ENCODE measurements at places on chromosomes 7 and 10.
A peak's percentile ranks its signal among the peaks of the same experiment; 100 is the strongest.

GRCh38 chr7:139131-139530 lies 53.2 kb upstream of the FAM20C start:
- no peak for DNase-seq

- DNase-seq = no peak
Measured at GRCh38 chr10:8402576-8402975, 348.1 kb downstream of the GATA3 start.

GRCh38 chr10:93068411-93069244 lies 5.1 kb upstream of the CYP26A1 start:
- DNase-seq = no peak

DNA sequence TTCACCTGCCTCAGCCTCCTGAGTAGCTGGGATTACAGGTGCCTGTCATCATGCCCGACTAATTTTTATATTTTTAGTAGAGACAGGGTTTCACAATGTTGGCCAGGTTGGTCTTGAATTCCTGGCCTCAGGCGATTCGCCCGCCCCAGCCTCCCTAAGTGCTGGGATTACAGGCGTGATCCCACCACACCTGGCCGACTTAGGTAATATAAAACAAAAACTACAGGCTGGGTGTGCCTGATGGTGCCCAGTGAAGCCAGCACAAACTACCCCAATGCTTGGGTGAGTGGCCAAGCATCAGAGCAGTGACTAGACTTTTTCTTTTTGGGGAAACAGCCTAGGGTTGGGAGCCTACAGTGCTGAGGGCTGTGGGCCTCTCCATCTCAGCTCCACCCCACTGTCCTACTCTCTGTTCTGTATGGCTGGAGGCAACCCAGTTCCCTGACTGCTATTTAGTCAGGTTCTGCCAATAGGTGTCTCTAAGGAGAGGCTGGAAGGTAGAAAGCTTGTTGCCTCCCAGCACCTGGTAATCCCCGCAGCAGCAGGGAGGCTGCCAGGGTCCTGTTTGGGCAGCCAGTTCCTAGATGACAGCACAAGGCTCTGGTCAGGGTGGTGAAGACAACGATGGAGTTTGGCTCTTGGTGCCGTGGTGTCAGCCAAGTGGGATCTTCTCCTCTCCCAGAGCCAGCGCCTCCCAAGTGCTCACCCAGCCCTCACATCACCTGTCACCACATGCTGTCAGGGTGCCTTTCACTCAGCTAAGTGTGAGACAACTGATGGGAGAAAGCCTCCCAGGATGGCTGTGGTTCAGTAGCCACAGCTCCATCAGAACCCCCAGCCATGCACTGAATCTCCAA lies 10.4 kb upstream of the NACAD start:
- no peak for DNase-seq

DNA sequence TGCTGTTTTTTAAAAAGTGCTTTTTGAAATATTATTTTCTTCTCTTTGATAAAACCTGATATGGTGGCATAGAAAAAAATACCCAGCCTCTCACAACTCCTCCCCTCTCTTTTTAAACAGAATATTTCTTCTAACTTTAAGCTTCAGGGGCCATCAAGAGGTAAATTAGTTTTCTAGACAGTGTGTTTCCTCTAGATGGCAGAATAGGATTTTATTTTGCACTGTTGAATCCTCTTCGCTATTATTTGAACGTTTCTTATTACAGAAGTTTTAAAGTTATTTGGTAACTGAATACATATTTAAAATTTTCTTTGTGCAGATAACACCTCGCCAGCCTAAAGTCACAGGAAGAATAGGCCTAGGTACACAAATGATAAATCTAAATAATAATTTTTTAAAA lies 30.3 kb downstream of the ARL5B start:
- DNase-seq = no peak

GRCh38 chr7:100496509-100496908 lies 12.8 kb downstream of the NYAP1 start:
- no peak for DNase-seq

DNA sequence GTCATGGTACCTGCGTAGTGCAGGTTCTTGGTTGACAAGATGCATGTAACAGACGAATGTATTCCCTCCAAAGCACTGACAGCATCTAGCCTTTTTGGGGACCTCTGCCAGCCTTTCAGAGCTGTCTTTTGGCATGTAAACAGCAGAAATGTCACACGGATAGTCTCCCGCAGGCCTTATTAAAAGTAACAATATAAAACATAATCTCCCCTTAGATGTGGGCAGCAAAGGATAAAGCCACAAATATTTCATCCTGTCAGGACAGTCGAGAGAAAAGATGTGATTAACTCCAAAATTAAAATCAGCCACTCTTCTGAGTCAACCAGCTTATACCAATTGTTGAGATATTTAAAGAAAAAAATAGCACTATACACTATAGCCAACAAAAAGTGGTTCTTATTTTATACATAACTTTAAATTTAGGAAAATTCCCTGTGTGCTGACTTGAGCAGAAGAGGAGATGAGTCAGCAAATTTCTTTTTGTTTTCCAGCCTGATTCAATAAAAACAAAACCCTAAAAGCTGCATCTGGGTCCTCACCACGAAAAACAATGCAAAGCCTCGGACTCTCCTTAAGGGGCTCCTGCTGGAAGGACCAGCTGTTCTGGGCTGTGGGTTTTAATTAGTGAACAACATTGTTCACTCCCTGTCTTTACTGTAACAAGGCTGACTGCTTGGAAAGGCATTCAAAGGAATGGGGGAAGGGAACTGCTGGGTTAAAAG lies 240.2 kb downstream of the ADAM12 start:
- DNase-seq = no peak

GRCh38 chr7:157676001-157676400 lies 339.2 kb downstream of the DNAJB6 start:
- no peak for DNase-seq

DNA sequence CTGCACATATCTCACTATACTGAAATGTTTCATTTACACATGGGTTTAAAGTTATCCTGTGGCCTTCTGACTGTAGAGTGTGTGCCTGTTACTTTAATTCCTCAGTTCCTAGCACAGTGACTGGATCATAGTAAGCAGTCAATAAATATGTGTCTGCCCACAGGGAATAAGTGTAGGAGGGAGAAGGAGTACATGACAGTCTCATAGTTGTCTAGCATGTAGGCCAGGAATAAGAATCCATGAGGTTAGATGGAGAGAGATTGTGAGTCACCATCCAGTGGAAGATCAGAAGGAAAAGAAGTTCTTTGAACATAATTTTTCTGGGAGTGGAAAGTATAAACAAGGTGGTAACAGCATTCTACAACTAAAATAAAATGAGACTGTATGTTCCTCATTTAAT lies 36.6 kb upstream of the SEMA3A start:
- DNase-seq = no peak

DNA sequence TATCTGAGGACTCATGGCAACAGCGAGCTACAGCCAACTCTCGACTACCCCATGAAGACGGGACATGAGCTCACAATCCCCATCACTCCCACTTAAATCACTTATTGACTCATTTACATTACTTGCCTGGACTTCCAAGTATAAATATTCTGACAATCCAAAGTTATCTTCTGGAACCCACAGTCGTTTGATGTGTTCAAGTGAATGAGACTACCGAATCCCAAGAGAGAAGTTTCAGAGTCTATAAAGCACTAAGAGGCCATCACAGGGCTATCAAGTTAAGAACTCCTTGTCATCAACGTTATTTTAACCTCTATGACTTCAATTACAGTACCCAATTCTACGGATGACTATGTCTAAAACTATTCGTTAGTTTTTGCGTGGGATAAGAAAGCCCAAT lies 11.5 kb upstream of the ANAPC16 start:
- no peak for DNase-seq

DNA sequence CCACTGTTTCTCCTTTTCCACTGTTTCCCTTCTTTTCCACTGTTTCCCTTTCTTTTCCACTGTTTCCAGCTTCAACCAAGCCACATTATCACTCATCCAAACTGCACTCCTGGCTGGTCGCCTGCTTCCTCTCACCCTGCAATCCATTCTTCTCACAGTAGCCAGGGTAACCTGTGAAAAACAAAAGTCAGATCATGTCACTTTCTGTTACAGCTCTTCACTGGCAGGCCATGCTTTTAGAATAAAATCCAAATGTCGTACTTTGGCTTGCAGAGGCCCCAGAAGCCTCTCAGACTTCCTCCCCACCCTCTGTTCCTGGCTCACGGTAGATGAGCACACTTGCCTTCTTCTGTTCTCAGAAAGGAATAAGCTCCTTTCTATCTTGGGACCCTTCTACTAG lies 33.9 kb downstream of the STARD3NL start:
- DNase-seq = no peak

GRCh38 chr7:76191783-76192240 lies 9.9 kb upstream of the SRRM3 start:
- DNase-seq = peak; percentile 22

DNA sequence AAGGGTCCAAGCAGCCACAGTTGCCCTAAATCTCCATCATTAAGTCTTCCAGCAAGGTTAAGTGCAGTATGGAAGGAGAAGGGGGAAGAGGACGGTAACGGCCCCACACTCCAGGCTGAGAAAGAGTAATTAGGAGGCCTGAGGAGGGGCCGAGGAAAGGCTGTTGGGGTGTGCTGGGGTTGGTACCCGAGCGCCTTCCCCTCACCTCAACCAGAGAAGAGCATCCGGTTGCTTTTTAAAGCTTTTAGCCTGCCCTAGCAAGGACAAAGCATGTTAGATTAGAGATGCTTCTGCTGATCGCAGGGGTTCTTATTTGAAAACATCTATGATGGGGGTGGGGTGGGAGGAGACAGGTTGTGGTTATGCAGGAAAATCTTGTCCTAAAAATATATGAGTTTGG lies 9.0 kb upstream of the ZSCAN21 start:
- DNase-seq = no peak

GRCh38 chr10:131148270-131148669 lies 163.3 kb downstream of the TCERG1L start:
- no peak for DNase-seq

- DNase-seq = peak; percentile 46
Measured at GRCh38 chr10:87818505-87819288, 671 bp upstream of the ATAD1 start.

DNA sequence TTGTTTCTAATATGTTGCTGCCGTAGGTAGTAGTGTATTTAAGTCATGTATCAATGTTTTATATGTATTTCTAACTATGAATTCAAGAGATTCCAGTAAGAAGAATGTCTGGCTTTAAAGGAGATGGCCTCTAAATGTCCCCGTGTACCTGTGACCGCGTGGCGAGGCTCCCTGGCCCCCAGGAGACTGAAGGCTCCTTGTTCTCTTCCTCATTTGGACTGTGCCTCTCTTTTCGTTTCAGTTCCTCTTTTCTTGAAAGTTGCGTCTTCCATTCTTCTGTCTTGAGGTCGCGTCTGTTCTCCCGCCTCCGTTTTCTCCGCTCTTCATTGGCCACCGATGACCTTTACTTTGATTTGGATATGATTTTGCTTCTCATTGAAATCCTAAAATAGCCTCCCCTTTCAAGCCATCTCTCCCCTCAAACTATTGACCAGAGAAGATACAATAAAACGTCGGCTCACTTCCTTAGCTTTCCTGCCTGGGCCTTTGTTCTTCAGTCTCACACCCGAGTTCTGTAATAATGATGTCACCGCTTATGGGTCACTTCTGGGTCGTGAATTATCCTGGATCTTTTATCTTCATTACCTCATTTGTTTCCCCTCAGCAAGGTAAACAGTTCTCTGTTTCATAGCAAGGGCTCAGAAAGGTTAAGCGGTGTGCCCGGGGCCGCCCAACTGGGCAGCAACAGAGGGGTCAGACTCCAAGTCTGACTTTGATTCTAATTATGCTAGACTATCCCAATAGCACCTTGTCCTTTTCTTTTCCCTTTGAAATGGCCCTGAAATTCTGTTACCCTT lies 28.7 kb downstream of the WIPI2 start:
- no peak for DNase-seq

GRCh38 chr7:130490888-130491804 lies 739 bp upstream of the MEST start:
- DNase-seq = no peak

DNA sequence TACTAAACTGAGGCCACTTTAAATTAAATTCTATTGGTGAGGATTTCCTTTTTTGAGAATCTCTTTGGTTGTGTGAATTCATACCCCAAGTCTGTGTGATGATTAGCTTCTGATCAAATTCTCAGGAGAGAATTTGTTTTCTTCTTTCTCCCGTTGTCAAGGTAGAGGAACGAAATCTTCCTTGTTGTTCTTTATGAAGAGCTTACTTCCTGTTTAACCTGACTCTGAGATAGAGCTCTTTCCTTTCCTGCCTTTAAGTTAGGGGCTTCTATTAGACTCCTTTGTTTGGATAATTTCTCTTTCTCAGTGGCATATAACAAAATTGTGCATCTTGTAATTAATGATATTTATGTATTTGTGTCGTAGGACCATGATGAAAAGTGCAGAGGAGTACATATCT lies 572.1 kb downstream of the REEP3 start:
- DNase-seq = no peak

DNA sequence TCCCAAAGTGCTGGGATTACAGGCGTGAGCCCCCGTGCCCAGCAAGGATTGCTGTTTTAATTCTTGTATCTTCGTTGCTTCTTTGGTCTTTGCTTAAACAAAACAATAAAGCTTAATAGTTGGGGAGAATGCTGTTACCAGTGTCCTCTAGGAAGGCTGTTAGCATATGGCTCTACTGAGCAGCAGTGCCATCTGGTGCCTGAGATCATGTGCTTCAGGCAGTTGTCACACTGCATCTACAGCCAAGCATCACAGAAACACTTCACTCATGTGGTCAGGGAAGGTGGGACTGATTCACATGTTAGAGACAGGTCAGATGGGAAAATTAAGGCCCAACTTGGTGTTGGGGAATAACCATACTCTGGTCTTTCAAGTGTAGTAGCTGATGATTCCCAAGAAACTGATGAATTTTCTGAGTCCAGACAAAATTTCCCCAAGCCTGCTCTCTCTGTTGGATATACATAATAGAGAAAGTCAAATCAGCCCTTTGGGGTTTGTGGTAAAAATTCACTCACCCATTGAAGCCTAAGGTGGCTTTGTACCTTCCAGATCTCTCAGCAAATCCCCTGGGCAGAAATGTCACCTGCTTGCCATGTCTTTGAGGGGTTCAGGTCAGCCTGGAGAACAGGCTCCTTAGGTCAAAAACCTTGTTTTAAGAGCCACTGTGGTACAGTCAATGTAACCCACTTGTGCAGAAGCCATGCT lies 28.4 kb downstream of the UBE2D4 start:
- peak; percentile 51 for DNase-seq

DNA sequence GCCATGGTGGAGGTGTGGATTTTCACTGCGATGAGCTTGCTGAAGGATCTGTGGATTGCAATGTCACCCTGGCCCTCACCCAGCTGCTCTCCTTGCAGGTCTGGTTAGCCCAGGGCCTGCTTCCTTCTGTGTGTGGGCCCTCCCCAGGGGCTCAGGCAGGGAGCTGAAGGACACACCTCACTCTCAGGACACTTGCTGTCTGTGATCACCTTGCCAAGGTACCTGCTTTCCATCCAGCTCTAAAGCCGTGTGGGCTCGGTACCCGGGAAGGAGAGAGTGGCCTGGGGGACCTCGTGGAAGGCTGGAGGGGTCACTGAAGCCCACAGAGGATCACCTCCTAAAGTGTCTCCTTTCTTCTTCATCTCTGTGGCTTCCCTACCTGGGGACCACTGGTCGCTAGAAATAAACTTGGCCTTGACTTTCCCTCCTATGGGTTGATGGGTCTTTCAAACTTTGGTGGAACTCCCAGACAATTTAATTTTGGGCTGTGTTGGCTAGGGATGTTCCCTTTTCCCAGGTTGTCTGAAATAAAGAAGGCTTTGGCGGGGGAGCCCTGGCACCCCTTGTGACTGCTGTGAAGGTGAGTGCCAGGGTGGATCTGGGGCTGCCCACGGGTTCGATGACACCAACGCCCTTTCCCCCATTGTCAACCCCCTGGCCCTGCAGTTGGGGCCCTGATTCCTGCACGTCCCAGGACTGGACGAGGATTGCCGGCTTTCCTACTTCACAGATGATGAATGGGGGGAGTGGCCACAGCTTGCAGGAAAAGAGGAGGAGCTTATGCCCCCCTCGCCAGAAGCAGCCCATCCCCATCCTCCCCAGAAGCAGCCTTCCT lies 331.0 kb downstream of the ADARB2 start:
- DNase-seq = no peak
